Placental epithelial cell (primary cell): ENCODE measurements at places on chromosomes 13 and 19. TPM values are rescaled to one million over a fixed set of nuclear protein-coding genes. Genes with fewer than 3 reads are reported as not detected.

Gene FLT3LG
- total RNA-seq = 0.79 TPM in 1 of 2 replicates, not detected in the other

Gene GAPDHS
- not detected in 2 replicates for total RNA-seq

Gene GPR18
- total RNA-seq = not detected in 2 replicates

Gene MAB21L1
- not detected in 2 replicates for total RNA-seq

Gene PDX1
- not detected in 2 replicates for total RNA-seq

Gene GZMM
- total RNA-seq = not detected in 2 replicates

Gene ZNF256
- 4.9 and 7.1 TPM in 2 replicates for total RNA-seq

Gene MED25
- 26.3 and 33.5 TPM in 2 replicates for total RNA-seq

Gene ELSPBP1
- total RNA-seq = not detected in 2 replicates

Gene RFPL4A
- total RNA-seq = not detected in 2 replicates

Gene PTH2
- not detected in 2 replicates for total RNA-seq

Gene NUMBL
- total RNA-seq = 38.6 and 39.3 TPM in 2 replicates

Gene UNC13A
- total RNA-seq = 0.11 and 0.39 TPM in 2 replicates

Gene BEST2
- not detected in 2 replicates for total RNA-seq

Gene MEDAG
- 0.54 and 1.6 TPM in 2 replicates for total RNA-seq

Gene RNF225
- total RNA-seq = 2.8 and 5.5 TPM in 2 replicates

Gene ADGRE2
- total RNA-seq = 3.1 and 3.9 TPM in 2 replicates

Gene CCNA1
- total RNA-seq = not detected in 2 replicates

Gene TMEM59L
- not detected in 2 replicates for total RNA-seq

Gene NLRP4
- not detected in 2 replicates for total RNA-seq

Gene ZC3H4
- 16.2 and 17.7 TPM in 2 replicates for total RNA-seq

Gene NLRP11
- total RNA-seq = not detected in 2 replicates

Gene SIGLEC12
- not detected in 2 replicates for total RNA-seq

Gene SSC5D
- total RNA-seq = 0.22 and 1.2 TPM in 2 replicates

Gene ZNF576
- 7.9 and 9.0 TPM in 2 replicates for total RNA-seq

Gene SMIM7
- total RNA-seq = 53.8 and 58.6 TPM in 2 replicates

Gene KCNC3
- total RNA-seq = 2.4 and 3.9 TPM in 2 replicates

Gene GRIN3B
- total RNA-seq = under 0.01 and 0.79 TPM in 2 replicates

Gene LIM2
- not detected in 2 replicates for total RNA-seq

Gene CPT1C
- 1.6 and 3.1 TPM in 2 replicates for total RNA-seq

Gene HSH2D
- total RNA-seq = not detected in 2 replicates

Gene ZNF568
- total RNA-seq = 9.4 and 14.1 TPM in 2 replicates

Gene LILRB2
- not detected in 2 replicates for total RNA-seq

Gene LGALS7B
- 3.5 TPM in 1 of 2 replicates, not detected in the other for total RNA-seq

Gene NDUFB7
- total RNA-seq = 258 and 369 TPM in 2 replicates

Gene LYPD5
- total RNA-seq = 10.8 and 12.2 TPM in 2 replicates

Gene ZNF813
- 4.7 and 5.4 TPM in 2 replicates for total RNA-seq
